ENCODE measurements at places on chromosomes 6 and 20. TPM values are rescaled to one million over a fixed set of nuclear protein-coding genes. Genes with fewer than 3 reads are reported as not detected.
A peak's percentile ranks its signal among the peaks of the same experiment; 100 is the strongest.

COL11A2 gene
- 4.6 TPM for total RNA-seq

DEFB132 gene
- total RNA-seq: not detected

DNA sequence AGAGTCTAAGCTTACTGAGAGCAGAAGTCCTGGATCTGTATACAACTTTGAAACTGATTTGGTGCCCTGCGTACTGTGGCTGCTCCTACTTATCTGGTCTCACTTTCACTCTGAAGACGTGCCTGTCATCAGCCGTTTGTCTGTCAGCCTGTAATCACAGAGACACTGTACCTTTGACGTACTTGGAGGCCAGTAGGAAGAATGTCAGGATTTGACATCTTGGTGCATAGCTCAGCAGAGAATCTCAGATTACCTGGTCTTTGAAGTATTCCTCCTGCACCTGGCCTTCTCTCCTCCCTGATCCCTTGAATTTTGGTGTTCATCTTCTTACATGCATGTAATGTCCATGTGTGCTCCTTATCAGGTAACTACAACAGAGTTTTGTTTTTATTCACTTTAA lies 37.7 kb downstream of the DSE start:
- no peak for DNase-seq

MMP24 gene
- total RNA-seq: not detected

HRH3 gene
- not detected for total RNA-seq

DNA sequence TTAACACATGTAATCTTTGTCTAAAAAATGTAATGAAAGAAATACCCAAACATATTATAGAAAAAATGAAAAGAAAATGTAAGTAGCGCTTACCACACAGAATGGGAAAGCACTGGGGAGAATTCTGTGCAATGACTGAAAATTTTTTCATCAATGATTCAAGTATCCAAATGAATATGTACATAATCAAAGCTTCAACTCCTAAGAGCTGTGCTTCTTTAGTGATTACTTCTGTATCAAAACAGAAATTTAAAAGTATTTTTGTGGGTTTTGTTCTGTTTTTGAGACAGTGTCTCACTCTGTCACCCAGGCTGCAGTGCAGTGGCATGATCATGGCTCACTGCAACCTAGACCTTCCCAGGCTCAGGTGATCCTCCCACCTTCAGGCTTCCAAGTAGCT lies 13.7 kb downstream of the LMBRD1 start:
- no peak for DNase-seq

GRCh38 chr6:18096423-18096822 lies 26.1 kb downstream of the NHLRC1 start:
- no peak for DNase-seq

GRCh38 chr6:81938014-81938856 lies 185.8 kb upstream of the TENT5A start:
- DNase-seq: no peak

VSTM2L gene
- 0.30 TPM for total RNA-seq

DNA sequence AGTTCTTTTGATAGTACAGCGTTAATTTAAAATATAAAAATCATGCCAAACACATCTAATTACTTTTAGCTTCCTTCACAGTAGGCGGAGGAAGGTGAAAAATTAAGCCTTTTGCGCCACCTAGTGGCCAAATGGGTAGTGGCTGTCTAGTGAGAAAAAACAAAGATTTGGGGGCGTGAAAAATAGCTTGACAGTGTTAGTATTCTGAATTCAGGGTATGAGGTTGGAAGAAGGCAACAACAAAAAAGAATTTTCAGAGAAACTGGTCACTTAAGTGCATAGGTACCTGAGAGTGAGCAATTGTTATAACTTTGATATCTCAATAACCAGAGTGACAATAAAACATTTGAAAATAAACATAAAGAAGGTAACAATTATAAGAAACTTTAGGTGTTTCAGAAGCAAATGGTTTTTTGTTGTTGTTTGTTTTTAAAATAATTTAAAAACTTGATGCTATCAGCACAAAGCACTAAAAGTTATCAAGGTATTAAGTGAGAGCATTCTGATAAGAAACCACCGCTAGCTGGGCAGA lies 14.3 kb downstream of the PSMB9 start:
- DNase-seq: peak; percentile 84

C6orf52 gene
- not detected for total RNA-seq

DNA sequence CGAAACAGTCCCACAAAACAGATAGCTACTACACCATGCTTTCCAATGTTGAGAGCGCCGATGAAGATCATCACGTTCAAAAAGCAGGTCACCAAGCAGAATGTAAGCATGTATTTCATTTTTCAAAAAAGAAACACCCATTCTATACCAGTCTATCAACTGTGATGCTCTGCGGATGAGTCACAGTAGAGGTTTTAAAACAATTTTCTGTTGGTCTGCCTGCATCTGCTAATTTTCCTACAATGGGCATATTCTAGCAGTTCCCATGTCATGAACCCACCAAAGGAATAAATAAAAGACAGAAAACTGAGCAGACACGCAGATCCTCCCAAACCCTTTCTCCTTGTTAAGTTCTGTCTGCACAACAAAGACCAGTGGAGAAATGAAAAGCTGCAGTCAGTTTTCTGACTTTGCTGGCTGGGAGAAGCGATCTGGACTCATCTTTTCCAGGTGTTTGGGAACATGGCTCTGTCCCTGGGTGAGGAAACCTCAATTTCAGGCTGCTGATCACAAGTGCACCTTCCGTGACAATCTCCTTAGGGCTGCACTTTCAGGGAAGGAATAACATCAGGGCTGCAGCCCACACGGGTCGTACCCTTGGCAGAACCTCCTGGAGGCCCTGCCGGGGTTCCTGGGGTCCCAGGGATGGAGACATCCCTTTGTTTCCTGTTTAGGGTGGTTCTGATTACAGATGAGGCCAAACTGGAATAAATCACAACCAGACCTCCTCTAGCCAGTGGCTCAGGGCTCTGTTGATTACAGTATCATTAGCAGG lies 200.1 kb downstream of the BMP7 start:
- DNase-seq: no peak

- no peak for DNase-seq
These were observed 39.7 kb upstream of the GJA1 start for GRCh38 chr6:121395736-121396135.

GRCh38 chr20:57048027-57048869 lies 218.2 kb downstream of the BMP7 start:
- no peak for DNase-seq

- no peak for DNase-seq
These were observed 155.2 kb upstream of the INSM1 start for GRCh38 chr20:20212675-20213096.

DNA sequence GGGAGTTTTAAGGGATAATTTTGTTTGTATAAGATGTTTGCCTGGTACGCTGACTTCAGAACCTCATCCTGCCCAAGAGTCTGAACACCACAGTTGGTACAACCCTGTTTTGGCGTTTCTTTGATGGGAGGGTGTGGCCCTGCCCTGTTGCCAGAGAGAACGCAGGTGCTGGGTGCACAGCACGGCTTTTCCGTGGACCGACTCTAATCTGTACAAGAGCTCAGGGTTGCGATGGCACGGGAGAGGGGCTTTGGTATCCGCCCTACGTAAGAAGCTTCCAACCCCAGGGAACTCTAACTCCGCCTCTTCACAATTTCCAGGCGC lies 1.3 kb downstream of the CYP24A1 start:
- DNase-seq: no peak

C6orf118 gene
- not detected for total RNA-seq

DNA sequence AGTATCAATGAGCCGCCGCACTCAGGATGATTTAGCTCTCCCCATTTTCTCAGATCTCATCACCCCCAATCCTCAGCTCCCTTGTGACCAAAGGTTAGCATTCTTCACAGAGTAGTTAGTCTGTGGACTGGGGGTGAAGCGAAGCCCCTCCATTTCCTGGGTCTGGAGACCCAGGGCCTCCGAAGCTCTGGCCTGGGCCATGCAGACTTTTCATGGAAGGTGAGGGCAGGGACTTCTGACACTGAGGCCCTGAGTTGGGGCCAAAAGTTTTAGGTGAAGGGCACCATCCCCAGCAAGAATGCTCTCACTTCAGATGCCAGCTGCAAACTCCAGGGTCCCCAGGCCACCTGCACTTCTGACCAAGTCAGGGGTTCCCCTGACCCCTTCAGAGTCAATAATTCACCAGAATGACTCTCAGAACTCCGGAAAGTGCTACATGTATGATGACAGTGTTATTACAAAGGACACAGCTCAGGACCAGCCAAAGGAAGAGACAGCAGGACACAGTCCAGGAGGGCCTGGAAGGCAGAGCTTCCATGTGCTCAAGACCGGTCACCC lies 65.7 kb upstream of the DUSP22 start:
- DNase-seq: no peak

CENPW gene
- 56.5 TPM for total RNA-seq

REV3L gene
- 27.0 TPM for total RNA-seq

DNA sequence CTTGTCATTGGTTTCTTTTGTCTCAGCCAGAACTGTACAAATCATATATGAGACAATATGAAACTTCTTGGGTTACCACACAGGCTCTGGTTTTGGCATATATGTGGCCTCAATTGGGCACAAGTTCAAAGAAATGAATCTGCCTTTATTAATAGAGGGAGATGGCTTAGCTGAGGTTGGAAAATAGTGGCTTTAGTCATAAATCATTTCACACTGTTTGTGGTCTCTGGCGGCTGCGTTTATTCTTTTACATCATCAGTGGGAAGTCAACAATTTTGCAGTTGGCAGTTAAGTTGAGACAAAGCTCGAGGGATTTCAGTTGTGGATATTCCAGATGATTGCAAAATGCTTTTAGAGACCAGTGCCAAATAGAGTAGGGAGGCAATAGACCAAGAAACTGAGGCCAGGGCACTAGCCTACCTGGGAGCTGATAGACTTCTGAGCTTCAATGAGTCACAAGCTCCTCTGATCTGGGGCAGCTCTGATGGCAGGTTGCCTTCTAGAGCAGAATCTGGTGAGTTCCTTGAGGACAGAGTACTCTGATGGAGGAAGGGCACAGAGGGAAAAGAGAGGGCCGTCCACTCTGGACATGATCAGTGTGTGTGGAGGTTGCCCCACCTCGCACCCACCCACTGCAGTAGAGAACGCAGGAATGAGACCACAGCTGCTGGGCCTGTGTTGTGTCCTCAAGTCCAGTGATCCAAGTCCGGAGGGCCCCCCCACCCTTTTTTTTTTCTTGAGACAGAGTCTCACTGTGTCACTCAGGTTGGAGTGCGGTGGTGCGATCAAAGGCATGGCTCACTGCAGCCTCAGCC lies 73.5 kb downstream of the ARMC2 start:
- no peak for DNase-seq

MCCD1 gene
- total RNA-seq: not detected

GRCh38 chr20:56778765-56779195 lies 149.7 kb downstream of the TFAP2C start:
- DNase-seq: no peak

DNA sequence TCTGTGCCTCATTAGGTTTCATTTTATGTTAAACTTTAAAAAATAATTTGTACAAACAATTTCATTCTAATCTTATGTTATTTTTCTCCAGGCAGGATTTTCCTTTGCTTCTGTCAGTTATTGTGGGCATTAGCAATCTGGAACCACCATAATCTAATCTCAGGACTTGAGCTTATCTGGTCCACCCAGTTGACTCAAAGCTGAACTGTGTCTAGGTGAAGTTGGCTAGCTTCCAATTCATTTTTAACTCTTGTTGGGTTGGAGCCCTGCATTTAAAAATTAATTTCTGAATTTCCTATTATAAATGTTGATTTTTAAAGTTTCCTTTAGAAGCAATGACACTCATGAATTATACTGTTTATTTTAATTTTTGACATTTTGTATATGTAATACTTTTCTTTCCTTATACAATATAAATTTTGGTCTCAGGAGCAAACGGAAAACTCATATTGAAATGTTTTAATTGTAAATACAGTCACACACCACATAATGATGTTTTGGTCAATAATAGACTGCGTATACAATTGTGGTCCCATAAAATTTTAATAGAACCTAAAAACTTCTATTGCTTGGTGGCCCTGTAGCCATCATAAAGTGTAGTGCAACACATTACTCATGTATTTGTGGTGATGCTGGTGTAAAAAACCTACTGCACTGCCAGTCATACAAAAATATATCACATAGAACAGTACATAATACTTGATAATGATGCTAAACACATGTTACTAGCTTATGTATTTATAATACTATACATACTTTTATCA lies 121.3 kb downstream of the CLVS2 start:
- no peak for DNase-seq

- no peak for DNase-seq
These were observed 1.0 kb downstream of the NCOA7 start for GRCh38 chr6:125791820-125792165.

- DNase-seq: no peak
These were observed 43.2 kb upstream of the CDH22 start for GRCh38 chr20:46351357-46352058.

NOX3 gene
- not detected for total RNA-seq

- DNase-seq: no peak
These were observed 165.5 kb upstream of the SCGN start for GRCh38 chr6:25486550-25486949.

DNA sequence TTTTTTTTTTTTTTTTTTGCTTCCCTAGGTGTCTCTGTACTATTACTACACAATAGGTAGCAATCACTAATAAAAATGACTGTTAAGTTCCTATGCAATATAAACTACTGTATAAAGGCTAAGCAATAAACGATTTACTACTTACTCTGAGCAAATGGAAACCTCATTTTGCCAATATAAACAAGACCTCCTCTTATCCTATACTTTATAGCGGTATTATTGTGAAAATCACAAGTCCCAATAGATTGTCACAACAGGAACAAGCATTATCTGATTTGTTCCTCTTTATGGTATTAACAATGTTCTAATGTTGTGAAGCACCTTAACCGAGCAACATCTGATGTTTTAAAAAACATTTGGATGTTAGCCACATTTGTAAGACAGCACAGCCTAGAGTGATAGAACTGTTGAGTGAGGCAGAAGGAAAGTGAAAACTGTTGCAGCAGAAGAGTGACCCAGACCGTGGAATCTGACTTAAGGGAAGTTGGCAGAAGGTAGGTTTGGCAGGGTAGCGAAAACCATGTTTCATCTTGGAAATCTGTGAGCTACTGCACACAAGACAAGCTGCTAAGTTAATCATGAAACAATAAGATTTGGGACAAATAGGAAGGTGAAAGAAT lies 94.2 kb downstream of the MYLK4 start:
- DNase-seq: no peak

DNA sequence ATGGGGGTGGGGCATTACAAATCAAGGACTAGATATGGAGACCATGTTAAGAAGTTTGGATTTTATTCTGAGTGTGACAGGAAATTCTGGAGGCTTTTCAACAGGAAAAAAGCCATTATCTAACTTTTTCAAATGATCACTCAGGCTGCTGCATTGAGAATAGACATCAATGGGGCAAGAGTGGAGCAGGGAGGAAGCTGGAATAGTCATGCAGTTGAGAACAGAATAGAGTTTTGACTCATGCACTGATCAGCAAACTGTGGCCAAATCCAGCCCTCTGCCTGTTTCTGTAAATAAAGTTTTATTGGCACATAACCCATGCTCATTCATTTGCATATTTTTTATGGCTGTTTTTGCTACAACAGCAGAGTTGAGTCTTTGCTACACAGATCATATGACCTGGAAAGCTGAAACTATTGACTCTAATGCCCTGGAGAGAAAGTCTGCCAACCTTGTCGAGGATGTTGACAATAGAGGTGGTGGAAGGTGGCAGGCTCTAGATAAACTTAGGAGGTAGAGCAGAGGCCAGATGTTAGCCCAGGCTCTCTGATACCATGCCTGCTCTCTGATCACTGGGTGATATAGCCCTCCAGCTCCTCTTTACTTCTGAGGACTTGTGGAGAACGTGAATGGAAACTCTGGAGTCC lies 441.8 kb downstream of the PTPRT start:
- no peak for DNase-seq

BMP7 gene
- not detected for total RNA-seq

GRCh38 chr20:31990641-31991338 lies 19.4 kb upstream of the CCM2L start:
- no peak for DNase-seq

- no peak for DNase-seq
These were observed 48.7 kb upstream of the SRSF6 start for GRCh38 chr20:43408848-43409576.

Measured in activated naive CD4-positive, alpha-beta T cell treated with anti-CD3 and anti-CD28 coated beads, Interleukin-2, amount 50 U/mL, for 72 hours (primary cell).